ENCODE measurements at places on chromosomes 1 and 21.
A peak's percentile ranks its signal among the peaks of the same experiment; 100 is the strongest.

DNA sequence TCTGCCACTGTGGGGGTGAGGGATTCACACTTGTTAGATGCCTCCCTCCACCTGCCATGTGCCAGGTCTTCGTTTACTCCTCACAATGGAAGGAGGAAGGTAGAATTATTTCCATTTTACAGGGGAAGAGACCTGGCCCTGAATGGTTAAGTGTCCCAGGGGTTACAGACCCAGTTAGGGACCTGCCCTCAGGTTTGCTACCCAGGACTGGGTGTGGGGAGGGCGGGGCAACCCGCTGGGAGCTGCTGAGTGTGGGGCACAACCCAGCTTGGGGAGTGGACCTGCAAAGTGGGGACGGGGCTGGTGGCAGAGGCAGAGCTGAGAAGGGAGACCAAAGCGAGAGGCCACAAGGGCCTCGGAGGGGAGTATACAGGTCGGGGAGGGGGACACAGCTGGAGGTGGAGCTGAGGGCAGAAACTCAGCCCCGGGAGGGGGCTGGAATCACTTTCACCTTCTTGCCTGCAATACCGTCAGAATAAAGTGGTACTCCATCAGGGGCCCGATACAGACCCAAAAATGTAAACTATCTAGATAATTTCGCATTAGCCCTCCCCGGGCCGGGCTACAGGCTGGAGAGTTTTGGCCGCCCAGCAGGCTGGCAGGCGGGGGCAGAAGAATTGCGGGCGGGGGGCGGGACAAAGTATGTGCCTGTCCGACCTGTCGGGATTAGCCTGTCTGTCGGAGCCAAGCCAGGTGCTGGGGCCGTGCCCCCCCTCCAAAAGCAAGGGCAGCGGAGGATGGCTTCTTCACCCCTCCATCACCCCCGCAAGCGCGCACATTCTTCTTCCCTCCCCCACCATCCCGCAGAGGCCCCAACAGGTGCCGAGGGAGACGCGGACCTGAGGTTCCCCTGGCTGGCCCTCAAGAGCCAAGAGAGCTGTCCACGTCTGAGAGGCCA, 1.4 kb downstream of the RSPO1 start:
- H3K4me3 ChIP-seq = no peak overlapping the region
- no peak overlapping the region for H3K27ac ChIP-seq
- no peaks in the 10 kb centered on the region for H3K36me3 ChIP-seq
- peaks cover 19% of the 10 kb centered on the region for H3K4me1 ChIP-seq
- no peak for DNase-seq
- H3K27me3 ChIP-seq = peaks cover 89% of the 10 kb centered on the region

GRCh38 chr1:206792939-206793607, 20.8 kb upstream of the IL10 start:
- H3K4me3 ChIP-seq = no peak overlapping the region
- no peaks in the 10 kb centered on the region for H3K27me3 ChIP-seq
- no peaks in the 10 kb centered on the region for H3K36me3 ChIP-seq
- no peak overlapping the region for H3K27ac ChIP-seq
- DNase-seq = no peak
- H3K4me1 ChIP-seq = peaks cover 54% of the 10 kb centered on the region

GRCh38 chr1:167949785-167950184, 12.9 kb upstream of the MPC2 start:
- no peak overlapping the region for H3K4me3 ChIP-seq
- no peaks in the 10 kb centered on the region for H3K4me1 ChIP-seq
- DNase-seq = no peak
- peaks cover 16% of the 10 kb centered on the region for H3K36me3 ChIP-seq

DNA sequence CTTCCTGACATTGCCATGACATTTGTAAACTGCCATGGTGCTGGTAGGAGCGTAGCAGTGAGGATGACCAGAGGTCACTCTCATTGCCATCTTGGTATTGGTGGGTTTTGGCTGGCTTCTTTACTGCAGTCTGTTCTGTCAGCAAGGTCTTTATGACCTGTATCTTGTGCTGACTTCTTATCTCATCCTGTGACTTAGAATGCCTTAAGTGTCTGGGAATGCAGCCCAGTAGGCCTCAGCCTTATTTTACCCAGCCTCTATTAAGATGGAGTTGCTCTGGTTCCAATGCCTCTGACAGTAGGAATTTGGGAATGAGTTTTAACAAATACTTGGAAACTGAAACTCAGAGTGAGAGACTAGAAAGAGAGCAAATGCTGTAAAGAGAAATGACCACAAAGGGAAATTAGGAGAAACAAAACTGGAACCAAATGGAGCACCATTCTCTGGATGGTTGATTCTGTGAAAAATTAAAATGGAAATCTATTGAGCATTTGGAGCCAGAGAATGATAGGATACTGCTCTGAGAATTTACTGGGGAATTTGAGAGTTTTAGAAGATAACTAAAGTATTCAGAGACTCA, 50.1 kb upstream of the RHOU start:
- H3K27ac ChIP-seq = no peak overlapping the region
- peaks cover 4% of the 10 kb centered on the region for H3K27me3 ChIP-seq
- H3K4me3 ChIP-seq = no peak overlapping the region
- DNase-seq = no peak

- H3K27me3 ChIP-seq = no peaks in the 10 kb centered on the region
- no peaks in the 10 kb centered on the region for H3K36me3 ChIP-seq
- DNase-seq = no peak
- H3K27ac ChIP-seq = no peak overlapping the region
Observed at GRCh38 chr1:29631361-29631760, 395.0 kb downstream of the PTPRU start.

DNA sequence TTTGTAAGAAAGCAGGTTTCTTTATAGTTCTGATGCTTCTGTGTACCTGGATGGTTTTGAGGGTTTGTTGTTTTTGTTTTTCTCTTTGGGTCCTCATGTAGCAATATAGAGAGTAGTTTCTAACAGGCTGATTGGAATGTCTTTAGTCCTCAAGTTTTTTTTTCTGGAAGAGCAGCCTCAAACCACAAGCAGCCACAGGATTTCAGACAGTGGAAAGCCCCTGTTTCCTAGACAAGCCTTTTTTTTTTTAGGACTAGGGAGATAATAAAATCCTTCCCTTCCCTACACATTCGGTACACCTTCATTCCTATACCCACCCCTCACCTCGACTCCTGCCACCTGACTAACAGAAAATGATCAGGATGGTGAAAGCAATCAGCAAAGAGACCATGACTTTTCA, 47.6 kb downstream of the ACP6 start:
- H3K27me3 ChIP-seq = no peaks in the 10 kb centered on the region
- peaks cover 32% of the 10 kb centered on the region for H3K36me3 ChIP-seq
- H3K4me3 ChIP-seq = no peak overlapping the region

DNA sequence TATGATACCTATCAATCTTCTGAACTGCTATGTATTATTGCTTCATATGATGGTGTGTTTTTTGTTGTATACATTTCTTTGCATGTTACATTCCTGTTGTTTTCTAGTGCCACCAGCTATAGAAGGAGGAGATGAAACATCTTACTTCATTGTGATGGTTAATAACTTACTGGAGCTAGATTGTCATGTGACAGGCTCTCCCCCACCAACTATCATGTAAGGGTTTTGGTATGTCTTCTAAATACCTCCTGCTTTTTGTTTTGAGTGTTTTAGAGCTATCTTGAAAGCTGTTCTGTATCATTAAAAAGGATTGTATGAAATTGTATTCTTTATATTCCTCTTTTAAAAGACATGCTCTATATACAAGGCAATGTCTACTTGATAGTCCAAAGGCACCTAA, 282.7 kb downstream of the HMCN1 start:
- DNase-seq = no peak
- no peak overlapping the region for H3K4me3 ChIP-seq
- H3K4me1 ChIP-seq = no peaks in the 10 kb centered on the region
- H3K27ac ChIP-seq = no peak overlapping the region
- no peaks in the 10 kb centered on the region for H3K36me3 ChIP-seq

DNA sequence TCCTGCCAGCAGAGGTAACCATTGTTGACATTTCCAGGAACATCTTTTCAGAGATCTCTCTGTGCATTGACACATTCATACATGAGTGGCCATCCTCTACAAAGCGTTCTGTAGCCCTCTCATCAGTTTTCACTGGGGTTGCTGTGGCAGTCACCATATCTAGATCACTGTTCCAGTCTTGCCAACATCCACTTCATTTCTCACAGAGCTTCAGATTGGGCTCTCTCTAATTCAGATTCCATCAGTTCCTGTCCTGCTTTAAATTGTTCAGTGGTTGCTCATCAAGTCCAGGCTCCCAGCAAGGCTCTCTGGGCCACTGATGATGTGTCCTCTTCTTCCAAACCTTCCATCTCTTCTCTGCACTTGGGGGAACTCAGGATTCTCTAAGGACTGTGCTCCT, 173.7 kb downstream of the KCNJ6 start:
- no peak overlapping the region for H3K4me3 ChIP-seq
- peaks cover 7% of the 10 kb centered on the region for H3K27me3 ChIP-seq
- no peaks in the 10 kb centered on the region for H3K36me3 ChIP-seq
- DNase-seq = no peak
- no peaks in the 10 kb centered on the region for H3K4me1 ChIP-seq
- H3K27ac ChIP-seq = no peak overlapping the region

DNA sequence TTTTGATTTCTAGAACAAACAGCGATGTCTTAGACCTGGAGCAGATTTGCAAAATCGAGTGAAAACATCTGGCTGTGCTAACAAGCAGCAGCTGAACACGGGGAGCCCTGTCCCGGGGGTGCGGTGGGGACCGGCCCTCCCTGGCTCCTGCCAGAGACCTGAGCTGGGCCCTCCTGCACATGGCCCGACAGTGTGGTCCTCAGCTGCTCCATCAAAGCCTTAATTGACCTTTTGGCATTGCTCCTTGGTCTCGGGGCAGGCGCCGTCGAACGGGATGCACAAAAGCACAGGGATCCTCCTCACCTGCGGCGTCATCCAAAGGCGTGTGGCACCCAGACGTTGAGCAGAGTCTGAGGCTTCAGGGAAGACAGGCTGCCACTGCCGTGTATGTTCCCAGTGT, 73.2 kb downstream of the PRDM16 start:
- H3K36me3 ChIP-seq = no peaks in the 10 kb centered on the region
- H3K27ac ChIP-seq = no peak overlapping the region
- H3K4me1 ChIP-seq = no peaks in the 10 kb centered on the region
- no peaks in the 10 kb centered on the region for H3K27me3 ChIP-seq
- no peak for DNase-seq

DNA sequence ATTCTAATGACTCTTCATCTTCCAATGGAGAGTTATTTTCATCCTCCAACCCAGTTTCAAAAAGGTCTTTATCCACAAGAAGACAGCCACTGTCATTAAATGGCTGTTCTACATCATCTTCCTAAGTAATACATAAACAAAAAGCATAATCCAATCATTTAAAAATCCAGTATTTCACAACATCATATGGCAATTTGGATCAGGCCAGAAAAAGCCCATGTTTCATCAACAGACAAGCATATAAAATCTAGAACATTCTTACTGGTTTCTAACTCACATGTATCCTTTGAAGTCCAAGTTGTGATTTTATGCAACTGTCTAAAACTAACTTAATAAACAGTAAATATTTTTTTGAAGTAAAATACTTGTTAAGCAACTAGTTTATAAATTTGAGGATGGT, 6.6 kb downstream of the CLSPN start:
- DNase-seq = no peak
- H3K36me3 ChIP-seq = no peaks in the 10 kb centered on the region
- H3K4me1 ChIP-seq = no peaks in the 10 kb centered on the region
- H3K27me3 ChIP-seq = no peaks in the 10 kb centered on the region

- H3K4me3 ChIP-seq = no peak overlapping the region
- peaks cover 60% of the 10 kb centered on the region for H3K27me3 ChIP-seq
- no peaks in the 10 kb centered on the region for H3K36me3 ChIP-seq
Observed at GRCh38 chr1:61051719-61052394, 30.5 kb upstream of the NFIA start.

DNA sequence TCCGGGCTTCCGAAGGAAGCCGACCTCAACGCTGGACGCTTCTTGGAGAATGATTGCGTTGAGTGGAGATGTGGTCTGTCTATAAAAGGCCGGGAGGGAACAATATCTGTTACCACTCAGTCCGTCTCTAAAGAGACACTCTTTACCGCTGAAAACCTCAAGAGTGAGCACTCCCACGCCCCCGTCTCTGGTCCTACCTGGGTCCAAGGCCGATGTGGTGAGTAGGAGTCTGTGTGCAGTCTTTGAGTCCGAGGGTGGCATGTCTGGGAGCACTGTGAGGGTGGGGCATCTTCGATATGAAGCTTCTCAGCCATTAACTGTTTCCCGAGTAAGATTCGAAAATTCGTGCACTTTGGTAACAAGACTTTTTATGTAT, 576 bp downstream of the ZFP69 start:
- H3K36me3 ChIP-seq = peaks cover 14% of the 10 kb centered on the region
- H3K27me3 ChIP-seq = no peaks in the 10 kb centered on the region
- peak overlapping the region; percentile 88 for H3K4me3 ChIP-seq

- H3K36me3 ChIP-seq = no peaks in the 10 kb centered on the region
- peak within 1 kb of the TSS; percentile 84 for H3K27ac ChIP-seq
- peak within 1 kb of the TSS; percentile 74 for H3K4me3 ChIP-seq
- H3K27me3 ChIP-seq = no peaks in the 10 kb centered on the region
- H3K4me1 ChIP-seq = peaks cover 30% of the 10 kb centered on the region
Observed at GRCh38 chr1:223845810-223846682, at the start of gene TP53BP2. TSS of gene TP53BP2 (minus strand) at chr1:223845947. CDS start at chr1:223845680, 267 bp downstream.

GRCh38 chr1:190376044-190376443, 101.6 kb downstream of the BRINP3 start:
- no peak overlapping the region for H3K27ac ChIP-seq
- no peak for DNase-seq
- H3K4me3 ChIP-seq = no peak overlapping the region

- H3K27ac ChIP-seq = no peak overlapping the region
- no peak overlapping the region for H3K4me3 ChIP-seq
- H3K4me1 ChIP-seq = no peaks in the 10 kb centered on the region
- DNase-seq = no peak
- no peaks in the 10 kb centered on the region for H3K27me3 ChIP-seq
- H3K36me3 ChIP-seq = peaks cover 5% of the 10 kb centered on the region
Observed at GRCh38 chr1:228293393-228293792, 85.5 kb downstream of the OBSCN start.

DNA sequence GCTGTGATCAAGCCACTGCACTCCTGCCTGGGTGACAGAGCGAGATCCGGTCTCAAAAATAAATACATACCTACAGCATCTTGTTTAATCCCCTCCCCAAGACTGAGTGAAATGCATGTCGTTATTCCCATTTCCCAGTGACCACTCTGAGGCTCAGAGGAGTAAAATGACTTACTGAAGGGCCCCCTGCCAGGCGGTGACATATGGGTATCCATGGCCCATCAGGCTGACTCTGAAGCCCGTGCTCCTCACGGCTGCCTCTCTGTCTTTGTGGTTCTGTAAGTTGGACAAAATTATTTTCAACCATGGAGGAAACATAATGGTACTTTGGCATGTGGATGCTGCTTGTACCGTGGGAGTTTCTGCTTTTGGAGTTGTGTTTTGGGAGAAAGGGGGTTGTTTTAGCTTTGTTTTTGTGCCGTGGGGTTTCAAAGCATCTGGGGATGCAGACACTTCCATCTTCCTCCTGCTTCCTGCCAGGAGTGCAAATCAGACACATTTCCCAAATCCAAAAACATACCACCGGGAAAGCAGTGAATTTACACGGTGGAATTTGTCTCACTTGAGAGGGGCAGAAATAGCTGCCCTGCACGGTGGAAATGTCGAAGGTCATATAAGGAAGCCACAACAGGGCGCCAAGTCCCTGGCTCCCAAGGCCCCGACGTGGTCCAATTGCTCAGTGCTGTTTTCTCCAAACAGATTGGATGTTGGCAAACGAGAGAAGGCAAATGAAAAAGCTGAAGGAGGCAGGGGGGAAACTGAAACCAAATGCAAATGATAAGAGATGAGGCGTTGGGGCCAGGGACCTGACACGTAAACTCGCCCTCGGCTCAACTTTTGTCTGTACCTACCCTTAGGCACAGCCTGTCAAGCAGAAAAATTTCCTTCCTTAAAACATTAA, 17.1 kb upstream of the PINK1 start:
- H3K4me1 ChIP-seq = no peaks in the 10 kb centered on the region
- H3K27me3 ChIP-seq = no peaks in the 10 kb centered on the region
- no peaks in the 10 kb centered on the region for H3K36me3 ChIP-seq
- no peak overlapping the region for H3K27ac ChIP-seq
